Muscle of arm (tissue), 14 donors: ENCODE measurements at places on chromosomes 5 and 9.
A peak's percentile ranks its signal among the peaks of the same experiment; 100 is the strongest.

- no peak for DNase-seq
These were observed 8.3 kb downstream of the SLC25A48 start for GRCh38 chr5:135842737-135843136.

DNA sequence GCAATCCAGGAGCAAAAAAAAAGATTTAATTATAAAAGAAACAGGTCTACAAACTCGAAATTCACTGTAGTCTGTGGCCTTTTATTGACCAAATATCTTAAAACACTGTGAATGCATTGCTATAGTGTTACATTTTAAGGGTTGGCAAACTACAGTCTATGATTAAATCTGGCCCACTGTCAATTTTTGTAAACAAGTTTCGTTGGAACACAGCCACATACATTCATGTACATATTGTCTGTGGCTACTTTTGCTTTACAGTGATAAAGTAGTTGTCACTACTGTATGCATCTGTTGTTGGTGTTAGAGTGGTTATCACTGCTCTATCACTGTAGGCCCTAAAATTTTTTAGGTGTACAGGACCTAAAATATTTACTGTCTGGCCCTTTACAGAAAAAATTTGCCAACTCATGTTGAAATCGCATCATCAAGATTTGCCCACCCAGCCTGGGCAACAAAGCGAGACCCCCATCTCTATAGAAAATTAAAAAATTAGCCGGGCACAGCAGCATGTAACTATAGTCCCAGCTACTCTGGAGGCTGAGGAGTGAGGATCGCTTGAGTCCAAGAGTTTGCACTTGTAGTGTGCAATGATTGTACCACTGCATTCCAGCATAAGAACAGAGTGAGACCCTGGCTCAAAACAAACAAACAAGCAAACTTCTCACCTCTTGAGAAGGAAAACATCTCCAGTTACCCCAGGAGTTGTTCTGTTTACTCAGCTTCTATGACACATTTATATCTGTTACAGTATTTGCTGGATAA lies 89.0 kb downstream of the ERBIN start:
- DNase-seq: no peak

DNA sequence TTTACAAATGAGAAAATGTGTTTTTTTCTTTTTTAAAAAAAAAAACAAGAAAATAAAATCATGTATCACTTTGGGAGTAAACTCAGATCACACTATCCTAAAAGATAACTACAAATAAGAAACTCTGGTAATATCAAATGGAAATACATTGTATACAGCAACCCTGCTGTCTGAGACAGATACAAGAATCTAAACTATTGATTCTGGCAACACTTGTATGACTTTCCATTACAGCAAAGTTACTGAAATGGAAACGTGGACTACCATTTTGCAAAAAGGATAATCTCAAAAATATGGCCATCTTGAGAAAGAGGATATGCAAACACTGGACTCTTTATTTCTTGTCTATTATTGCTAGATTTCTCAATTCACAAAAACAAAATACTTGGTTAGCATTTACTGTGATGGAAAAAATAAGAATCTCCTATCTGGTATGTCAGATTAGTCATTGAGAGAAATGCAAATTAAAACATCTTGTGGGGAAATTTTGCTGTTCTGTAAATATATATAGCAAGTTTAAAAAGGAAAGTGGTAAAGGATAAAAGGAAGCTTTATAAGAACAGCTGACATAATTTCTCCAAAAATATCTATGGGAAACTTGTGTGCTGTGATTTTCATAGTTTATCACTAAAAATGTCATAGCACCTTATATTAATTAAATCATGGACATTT lies 112.9 kb upstream of the FER start:
- no peak for DNase-seq

DNA sequence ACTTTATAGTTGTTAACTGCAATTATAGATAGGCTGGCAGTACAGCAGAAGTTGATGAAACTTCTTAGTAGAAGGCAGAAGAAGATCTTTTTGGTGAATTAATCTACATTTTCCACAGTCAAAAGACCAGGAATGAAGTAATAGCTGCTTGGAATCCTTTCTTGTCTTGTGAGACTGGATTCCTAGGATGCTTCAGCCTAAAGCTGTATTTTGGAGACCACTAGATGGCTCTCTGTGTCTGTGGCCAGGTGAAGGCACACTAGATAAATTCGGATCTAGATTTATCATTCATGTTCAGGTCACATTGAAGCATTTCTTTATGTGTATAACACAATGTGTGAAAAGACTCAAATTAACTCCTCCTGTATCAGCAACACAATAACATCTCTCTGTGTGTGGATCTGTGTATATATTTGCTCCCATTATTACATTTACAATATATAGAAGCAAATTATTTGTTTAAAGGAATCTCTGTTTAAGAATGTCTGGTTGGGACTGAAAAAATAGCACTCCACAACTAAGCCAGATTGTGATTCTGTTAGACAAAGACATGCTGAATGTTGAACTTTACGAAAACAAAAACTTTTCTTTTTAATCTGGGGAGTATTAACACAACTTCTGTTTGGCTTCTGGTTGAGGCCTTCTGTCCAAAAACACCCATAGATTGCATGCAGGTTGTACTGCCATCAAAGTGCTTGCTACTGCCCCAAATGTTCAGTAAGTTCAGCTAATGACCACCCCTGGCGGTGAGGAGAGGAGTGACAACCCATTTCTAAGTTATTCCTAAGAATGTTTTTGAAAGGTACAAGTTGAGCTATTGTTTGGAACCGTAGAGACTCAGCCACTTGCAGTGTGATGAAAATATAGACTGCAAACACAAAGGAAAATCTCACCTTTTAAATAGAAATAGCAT lies 10.6 kb downstream of the GRIN3A start:
- peak; percentile 54 for DNase-seq

DNA sequence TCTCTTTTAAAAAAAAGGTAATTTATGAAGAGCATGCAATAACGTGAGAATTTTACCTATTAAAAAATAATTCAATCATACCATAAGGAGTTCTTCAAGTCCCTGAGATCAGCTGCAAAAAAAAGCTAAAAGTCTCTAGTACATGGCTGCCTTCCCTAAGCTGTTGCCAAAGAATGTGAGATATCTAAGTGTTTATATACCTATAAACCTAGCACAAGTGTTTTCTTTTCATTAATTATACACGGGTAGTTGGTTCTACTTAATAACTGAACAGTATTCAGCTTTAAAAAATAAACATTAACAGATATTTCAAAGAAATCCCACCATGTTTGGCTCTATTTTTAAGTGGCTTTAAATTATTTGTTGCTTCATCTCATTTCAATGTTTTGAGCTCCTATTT lies 25.9 kb downstream of the FNBP1 start:
- no peak for DNase-seq

DNA sequence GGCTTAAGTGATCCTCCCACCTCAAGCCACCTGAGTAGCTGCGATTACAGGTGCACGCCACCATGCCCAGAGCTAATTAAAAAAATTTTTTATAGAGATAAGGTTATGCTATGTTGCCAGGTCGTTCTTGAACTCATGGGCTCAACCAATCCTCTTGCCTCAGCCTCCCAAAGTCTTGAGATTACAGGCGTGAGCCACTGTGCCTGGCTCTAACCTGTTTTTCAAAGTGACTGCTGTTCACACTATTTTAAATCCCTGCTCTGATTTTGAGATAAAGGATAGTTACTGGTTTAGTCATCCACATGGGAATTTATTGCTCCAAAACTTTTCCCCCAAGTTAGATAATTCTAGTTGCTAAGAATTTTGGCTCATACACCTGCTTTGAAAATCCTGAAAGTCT lies 48.2 kb upstream of the MTMR12 start:
- no peak for DNase-seq

DNA sequence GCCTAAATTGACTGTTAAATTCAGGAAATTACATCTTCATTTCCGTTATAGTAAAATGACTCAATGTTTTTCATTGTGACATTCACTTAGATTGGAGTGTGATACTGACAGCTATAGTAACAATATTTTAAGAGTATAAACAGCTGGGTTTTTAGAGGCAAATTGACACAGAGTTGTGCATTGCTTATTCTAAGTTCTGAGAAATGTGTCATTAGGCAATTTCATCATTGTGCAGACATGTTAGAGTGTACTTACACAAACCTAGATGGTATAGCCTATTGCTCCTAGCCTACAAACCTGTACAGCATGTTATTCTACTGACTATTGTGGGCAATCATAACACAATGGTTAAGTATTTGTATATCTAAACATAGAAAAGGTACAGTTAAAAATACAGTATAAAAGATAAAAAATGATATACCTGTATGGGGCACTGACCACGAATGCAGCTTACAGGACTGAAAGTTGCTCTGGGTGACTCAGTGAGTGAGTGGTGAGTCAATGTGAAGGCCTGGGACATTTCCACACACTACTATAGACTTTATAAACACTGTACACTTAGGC lies 132.7 kb downstream of the PDE4D start:
- no peak for DNase-seq

DNA sequence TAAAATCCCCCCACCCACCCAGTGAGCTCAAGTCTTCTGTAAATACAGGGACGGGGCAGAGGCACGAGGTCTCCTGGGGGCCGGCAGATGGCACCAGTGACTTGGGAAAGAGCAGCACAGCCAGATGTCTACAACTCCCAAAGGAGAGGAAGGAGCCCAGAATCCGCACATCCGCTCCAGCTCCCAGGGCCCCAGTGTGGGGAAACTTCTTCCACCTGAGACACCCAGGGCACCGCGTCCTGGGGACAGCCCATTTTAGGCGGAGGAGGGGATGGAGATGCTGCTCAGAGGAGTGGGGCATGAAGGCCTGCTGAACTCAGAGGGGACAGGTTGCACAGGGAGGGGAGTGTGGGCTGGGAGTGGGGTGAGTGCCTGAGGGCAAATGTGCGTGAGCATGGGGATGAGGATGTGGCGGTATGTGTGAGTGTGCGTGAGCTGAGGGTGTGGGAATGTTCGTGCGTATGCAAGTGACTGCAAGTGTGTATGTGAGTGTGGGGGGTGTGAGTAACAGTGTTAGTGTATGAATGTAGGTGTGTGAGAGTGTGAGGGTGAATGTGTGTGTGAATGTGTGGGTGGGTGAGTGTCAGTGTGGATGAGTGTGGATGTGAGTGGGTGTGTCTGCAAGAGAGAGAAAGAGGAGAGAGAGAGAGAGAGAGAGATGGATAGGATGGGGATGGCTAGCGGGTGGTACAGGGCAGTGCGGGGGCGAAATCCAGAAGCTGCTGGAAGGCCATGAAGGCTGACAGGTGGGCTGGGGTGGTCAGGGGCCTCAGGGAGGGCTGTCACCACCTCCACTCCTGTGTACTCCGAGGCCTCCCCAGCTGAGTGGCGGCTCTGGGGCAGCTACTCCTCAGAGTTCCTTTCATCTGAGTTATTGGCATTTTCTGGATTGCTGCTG lies 63.5 kb downstream of the DUSP1 start:
- DNase-seq: no peak

- DNase-seq: no peak
These were observed 25.4 kb upstream of the MYOT start for GRCh38 chr5:137842296-137842695.

GRCh38 chr5:125510651-125511050 lies 764.2 kb upstream of the ZNF608 start:
- no peak for DNase-seq

DNA sequence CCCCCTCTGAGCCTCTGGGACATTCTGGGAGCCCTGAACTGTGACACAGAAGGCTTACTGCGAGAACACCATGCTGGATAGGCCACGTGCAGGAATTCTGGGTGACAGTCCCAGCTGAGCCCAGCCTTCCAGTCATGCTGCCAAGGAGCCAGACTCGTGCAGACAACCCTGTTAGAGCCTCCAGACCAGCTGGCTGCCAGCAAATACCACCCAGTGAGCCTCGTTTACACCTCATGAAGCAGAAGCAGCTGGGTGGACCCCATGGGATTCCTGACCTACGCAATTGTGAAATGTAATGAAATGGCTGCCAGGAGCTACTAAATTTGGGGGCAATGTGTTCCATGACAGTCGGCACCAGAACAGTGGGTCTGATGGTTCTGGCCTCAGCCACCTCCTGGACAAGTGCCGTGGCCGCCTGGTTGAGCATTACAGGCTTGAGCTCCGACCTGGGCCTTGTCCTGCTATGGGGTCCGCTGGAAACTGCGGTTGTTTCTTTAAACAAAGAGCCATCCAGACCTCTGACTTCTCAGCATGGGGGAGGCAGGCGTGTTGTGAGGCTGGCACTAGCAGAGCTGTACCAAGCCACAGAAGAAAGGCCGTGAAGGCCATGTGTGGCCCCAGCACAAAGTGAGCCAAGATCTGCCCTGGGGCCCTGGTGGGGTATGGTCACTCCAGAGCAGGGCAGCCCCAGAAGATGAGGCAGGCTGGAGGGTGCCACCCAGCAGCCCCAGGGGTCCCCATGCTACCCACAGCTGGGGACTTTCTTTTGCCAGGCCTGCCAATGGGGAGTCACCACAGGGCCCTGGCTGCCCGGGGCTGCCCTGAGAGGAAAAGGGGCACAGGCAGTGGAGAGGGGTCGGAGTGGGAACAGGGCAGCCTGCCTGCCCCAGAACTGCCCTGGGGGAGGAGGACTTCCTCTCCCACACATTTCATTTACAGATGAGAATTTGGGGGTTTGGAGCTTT lies 19.3 kb upstream of the RXRA start:
- no peak for DNase-seq

DNA sequence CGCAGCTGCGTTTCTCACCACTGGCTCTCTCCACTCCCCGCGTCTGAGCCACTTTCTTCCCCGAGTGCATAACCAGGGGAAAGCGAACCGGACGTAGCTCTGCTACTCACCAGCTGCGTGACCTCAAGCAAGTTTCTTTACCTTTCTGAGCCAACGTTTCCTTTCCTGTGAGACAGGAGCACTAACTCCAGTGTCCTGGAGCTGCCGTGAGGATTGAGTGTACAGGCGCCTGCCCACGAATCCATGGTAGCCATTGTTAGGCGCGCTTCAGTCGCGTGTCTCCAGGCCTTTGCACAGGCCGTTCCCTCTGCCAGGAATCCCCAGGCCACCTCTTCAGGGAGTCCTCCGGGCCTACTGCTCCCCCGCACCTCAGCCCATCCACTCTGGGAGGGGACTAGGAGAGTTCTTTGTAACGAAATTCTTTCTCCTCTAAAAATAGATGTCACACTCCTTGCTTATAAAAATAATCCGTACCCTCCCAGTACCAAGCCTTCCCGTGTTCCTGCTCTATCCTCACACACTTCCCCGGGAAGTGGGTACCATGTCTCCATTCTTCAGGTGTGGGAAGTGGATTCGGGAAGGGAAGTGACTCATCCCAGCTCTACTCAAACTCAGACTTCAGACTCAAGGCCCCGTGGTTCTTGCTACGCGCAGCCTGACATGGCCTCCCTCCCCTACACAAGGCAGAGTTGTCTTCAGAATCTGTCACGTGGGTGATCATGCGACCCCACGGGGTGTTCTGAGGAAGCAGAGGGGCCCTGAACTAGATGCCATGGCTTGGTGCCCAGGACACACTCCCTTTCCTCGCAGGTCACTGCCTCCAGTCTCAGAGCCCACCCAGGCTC lies 16.1 kb upstream of the CRB2 start:
- DNase-seq: no peak

DNA sequence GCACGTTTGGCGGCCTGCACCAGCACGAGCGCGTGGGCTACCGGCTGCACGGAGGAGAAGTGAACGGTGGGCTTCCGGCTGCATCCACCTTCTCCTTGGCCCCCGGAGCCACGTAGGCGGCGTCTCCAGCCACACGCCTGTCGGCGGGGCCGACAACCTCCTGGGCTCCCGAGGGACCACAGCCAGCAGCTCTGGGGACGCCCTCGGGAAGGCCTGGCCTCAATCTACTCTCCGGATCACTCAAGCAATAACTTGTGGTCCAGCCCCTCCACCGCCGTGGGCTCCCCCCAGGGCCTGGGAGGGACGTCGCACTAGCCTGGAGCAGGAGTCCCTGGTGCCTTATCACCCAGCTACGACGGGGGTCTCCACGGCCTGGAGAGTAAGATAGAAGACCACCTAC lies 73.7 kb downstream of the INSL6 start:
- DNase-seq: no peak

- no peak for DNase-seq
These were observed 24.3 kb downstream of the HMHB1 start for GRCh38 chr5:143836161-143836725.
